ENCODE measurements at places on chromosomes 6 and 20.

DNA sequence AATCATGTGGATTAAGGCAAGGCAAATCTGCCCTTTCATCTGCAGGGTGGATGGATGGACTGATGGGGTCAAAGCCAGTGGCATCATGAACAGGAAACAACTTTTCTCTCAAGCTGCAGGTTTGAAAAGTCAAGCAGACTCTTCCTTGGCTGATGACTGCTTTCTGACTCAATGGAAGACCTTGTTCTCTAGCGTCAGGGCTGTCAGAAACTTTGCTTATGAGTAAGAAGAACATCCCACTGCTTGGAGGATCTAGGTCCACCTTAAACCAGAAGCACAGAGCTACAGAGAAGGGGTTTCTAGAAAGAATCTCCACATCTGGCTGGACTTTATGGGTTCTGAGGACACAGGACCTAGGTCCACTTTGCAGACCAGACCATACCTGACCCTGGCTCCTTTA, 36.3 kb upstream of the CST5 start:
- no peak for DNase-seq

DNA sequence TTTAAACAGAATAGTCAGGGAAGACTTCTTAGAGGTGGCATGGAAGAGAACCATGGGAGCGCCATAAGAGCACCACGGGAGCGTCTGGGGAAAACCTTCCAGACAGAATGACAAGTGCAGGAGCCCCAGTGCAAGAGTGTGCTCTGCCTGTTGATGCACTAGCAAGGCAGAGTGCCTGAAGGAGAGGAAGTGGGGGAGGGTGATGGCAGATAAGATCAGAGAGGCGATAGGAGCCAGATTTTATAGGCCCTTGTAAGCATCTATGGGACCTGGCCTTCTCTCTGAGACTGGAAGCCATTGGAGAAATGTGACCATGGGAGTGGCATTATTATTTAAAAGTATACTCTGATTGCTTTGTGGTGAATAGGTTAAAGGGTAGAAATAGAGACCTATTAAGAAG, 13.1 kb downstream of the FUCA2 start:
- DNase-seq = no peak

DNA sequence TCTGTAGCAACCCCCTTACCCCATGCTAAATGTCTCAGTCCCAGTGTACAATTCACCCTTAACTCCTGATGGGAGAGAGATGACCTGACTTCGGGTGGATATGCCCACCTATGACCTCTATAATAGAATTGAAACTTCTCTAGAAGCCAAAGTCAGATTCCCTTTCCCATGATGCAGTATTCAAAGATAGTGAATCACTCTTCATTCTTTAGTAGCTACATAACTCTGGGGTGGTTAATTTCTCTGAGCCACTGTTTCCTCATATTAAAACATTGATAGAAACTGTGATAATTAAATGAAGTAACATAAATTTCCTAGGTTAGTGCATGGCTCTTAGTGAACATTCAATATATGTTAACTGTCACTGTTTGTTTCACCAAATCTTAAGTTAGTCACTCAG, 500.4 kb downstream of the COL12A1 start:
- DNase-seq = no peak

DNA sequence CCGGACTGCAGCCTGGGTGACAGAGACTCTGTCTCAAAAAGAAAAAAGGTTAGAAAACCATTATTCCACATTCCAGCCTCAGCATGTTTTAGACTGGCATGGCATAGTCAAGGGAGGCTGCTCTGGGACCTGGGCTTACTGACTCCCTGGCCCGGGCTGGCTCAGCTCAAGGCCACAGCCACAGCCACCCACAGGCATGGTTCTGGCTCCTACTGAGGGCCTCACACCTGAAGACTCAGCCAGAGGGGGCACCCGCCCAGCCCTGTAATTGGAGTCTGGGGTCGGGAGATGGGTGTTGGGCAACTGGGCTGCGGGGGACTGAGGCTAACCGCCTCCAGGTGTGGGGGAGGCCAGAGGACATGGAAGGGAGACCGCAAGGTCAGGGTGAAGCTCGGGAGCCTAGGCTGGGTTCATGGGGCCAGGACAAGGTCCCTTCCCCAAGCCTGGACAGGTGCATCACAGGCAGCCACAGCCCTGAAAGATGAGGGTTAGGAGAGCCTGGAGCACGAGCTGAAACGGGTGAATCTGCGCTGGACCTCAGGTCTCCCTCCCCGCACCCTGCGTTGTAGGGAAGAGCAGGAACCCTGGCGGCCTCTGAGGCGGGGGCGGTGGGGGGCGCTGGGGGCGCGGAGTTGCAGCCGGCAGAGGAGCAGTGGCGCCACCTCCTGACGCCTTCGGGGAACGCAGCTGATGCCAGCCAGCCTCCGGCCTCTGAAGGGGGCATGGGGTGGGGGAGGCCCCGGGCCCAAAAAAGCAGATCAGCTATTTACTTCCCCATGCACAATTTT, 67.7 kb upstream of the SRSF6 start:
- DNase-seq = no peak

- DNase-seq = no peak
These were observed 123.0 kb downstream of the SMAP1 start for GRCh38 chr6:70790483-70791224.

DNA sequence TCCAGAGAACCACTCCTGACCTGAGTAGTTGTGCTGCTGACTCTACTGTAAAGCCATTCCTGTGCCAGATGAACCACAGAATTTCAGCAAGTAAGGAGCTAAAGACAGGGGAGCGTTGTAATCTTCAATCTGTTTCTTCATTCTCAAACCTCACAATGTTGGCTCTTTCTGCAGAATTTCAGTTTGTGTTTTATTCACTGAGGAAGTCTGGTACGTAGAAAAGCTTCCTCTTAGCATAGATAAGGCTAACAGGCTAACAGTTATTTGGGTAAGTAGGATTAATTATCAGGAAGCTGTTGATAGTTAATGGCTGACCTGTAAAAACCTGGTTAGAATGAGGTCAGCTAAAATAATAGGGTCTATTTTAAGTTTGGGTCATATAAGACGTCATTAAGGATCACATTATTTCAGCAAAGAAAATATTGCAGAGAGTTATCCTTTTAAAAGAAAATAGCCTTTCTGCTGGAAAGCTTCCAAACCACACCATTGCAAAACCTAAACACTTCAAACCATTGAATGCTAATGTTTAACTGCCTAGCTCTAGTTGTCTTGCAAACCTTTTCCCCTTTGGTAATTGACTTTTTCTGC, 14.1 kb upstream of the TENT5A start:
- no peak for DNase-seq

DNA sequence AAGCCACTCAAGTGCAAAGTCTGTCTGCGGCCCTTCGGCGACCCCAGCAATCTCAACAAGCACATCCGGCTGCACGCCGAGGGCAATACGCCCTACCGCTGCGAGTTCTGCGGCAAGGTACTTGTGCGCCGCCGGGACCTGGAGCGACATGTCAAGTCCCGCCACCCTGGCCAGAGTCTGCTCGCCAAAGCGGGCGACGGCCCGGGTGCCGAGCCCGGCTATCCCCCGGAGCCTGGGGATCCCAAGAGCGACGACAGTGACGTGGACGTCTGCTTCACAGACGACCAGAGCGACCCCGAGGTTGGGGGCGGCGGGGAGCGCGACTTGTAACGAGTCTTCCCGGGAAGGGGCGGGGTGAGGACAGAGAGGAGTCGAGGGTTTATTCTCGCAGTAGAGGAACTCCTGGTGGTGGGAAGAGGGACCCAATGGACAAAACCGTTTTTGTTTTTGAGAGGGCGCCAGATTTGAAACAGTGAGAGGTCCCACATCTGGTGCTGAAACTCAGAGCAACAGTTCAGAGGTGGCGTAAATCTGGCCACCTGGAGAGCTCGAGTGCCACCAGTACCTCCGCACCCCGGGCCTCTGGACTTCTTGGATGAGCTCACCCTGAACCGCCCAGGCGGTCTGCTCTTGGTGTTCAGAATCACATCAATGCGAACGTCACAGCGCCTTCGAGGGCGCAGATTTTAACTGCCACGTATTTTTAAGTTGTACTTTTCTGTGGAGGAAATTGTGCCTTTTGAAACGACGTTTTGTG, 8.0 kb downstream of the PRDM13 start:
- no peak for DNase-seq

DNA sequence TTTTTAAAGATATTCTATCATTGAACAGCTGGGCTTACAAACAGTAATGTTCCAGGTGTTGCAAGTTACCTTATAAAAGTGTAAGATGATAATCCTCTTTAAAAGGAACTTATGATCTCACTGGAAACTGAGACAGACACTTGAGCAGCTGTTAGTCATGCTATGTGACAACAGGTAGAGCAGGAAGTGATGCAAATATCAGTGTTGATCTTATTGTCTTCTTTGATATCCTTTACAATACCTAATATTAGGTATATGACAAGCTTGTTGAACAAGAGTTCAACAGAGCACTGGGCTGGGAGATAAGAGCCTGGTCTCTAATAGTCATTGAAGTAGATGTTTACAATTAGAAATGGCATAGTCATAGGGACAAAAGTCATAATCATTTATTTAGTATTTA, 150.0 kb downstream of the UBE3D start:
- no peak for DNase-seq

DNA sequence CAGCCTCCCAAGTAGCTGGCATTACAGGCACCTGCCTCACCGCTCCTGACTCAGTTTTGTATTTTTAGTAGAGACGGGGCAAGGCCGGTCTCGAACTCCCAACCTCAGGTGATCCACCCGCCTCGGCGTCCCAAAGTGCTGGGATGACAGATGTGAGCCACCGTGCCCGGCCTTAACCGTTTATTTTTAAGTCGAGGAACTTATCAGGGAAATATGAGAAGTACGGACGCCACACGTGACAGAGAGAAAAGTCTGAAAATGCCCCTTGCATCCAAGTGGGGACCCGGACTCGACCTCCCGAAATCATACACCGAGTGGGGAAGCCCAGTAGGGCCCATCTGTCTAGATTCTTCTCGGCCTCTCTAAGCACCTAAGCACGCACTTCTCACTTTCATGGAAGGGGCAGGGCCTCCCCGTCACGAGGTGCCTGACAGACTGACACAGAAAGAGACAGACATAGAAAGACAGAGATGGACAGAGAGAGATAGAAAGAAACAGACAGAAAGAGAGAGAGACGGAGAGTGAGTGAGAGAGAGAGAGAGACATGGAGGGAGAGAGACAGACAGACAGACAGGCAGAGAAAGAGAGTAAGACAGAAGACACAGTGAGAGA, 756.5 kb upstream of the DEFB115 start:
- no peak for DNase-seq

- DNase-seq = no peak
These were observed 239.6 kb upstream of the PLCB4 start for GRCh38 chr20:8829256-8829655.

- DNase-seq = no peak
These were observed 102.1 kb downstream of the DLGAP4 start for GRCh38 chr20:36408219-36408618.

DNA sequence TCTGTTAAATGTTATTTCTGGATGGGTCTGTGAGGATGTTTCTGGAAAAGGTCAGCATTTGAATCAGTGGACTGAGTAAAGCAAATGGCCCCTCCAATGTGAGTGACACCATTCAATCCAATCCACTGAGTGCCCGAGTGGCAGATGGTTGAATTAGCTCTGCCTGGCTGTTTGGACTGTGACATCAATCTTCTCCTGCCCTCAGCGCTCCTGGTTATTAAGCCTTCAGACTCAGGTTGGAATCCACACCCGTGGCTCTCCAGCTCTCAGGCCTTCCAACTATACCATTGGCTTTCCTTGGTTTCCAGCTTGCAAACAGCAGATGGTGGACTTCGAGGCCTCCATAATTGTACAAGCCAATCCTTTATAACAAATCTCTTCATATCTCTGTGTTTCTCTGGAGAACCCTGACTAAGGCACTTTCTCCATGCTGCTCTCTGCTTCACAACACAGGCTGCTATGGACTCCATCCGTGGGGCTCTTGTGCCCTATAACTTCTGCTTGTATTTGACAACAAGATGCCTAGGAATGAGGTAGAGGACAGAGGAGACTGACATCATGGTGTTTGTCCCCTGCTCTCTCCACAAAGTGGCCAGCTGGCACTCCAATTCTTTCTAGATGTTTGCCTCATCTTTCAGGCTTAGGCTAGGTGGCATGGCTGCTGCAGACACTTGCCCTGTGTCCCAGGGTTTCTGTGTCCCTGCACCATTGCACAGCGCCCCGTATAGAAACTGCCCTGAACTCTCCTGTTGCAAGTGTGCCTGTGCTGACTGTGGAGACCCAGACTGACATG, 4.8 kb upstream of the CSTL1 start:
- no peak for DNase-seq

- no peak for DNase-seq
These were observed 106.3 kb upstream of the RIPOR2 start for GRCh38 chr6:25042036-25042521.

GRCh38 chr6:1724124-1724523, 114.4 kb downstream of the FOXC1 start:
- DNase-seq = no peak
